ENCODE measurements at places on chromosomes 2 and 18.

GRCh38 chr2:99555404-99555803 lies 65.6 kb upstream of the REV1 start:
- DNase-seq, result no peak

- peak; percentile 51 for DNase-seq
These were observed 64.1 kb downstream of the CHRNA1 start for GRCh38 chr2:174699993-174700766.

DNA sequence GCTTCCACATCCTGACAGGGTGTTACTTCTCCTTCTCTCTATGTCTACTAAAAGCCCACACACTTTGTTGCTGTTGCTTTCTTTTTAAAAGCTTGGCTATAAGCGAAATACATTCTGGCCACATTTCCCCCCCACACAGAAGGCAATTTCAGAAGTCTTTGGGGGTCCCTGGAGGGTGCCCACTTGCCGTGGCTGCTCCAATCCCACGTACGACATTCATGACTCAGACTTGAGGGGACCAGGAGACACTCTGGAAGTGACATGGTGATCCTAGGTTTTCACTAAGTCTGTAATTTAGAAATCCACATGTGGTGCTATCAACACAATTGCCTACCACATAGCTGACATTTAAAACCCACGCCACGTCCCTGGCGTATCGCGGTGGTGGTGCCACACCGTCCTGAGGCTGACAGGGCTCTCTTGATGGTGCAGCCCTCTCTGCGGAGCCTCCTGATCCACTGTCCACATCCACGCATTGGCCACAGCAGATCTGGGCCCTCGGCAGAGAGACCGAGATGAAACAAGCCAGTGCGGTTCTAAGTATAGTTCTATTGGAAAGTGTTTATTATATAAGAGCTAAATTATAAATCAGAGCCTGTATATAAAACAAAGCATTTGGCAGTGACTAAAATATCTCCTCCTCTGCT lies 42.4 kb downstream of the CYP27C1 start:
- no peak for DNase-seq

DNA sequence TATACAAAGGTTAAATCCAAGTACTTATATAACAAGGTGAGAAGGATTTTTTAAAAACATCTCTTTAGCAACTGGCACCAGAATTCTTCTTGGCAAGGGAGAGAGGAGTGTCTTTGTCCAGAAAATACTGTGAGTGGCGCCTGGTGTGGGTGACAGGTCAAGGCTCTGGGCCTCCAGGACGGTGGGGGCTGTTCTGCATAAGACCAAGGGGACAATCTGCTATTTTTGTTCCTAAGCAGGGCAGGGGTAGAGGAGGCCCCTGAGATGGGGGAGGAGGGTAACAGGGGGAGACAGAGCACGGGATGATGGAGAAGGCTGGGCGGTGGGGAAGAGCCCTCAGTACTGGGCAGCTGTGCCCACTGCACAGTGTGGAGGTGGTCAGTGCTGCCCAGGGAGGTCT lies 51.6 kb upstream of the TAF1B start:
- no peak for DNase-seq

- peak; percentile 32 for DNase-seq
These were observed 5.4 kb downstream of the ACTR3 start for GRCh38 chr2:113895301-113895700.

GRCh38 chr2:160292225-160292624 lies 92.2 kb upstream of the ITGB6 start:
- DNase-seq, result peak; percentile 51

DNA sequence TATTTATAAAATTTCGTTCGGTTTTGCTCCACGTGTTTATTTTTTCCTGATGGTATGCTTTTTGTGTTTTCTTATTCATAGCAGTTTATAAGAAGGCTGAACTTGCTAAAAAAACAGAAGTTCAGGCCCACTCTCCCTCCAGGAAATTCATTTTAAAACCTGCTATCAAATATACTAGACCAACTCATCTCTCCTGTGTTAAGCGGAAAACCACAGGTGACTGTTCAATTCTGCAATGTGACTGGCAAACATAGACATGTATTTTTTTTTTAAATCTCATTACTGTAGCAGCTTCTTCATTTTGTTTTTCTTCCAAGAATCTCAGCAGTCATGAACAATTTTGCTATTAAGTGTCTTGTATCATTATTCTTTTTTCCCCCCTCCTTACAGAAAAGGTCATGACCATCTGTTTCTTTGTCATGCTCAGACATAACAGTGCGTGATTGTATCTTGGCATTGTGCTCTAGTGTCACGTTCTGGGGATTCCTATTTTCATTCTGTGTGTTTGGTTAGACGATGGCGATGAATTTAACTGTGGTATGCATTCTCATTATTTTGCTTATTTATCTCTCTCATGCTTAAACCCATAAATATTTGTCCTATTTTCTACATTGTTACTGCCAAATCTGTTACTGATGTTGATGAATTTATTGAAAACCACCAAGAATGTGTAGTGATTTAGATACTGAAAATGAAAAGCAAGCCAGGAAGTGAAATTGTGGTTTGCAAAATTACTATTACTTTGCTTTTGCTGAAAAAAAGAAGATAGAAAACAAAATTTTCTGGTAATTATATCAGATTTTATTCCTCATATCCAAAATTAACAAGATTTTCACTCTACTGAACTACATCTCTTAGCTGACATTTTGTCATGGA lies 74.6 kb upstream of the UNC80 start:
- no peak for DNase-seq

GRCh38 chr2:198375083-198375410 lies 570.7 kb downstream of the PLCL1 start:
- no peak for DNase-seq

GRCh38 chr2:3857576-3857975 lies 154.2 kb downstream of the DCDC2C start:
- no peak for DNase-seq

DNA sequence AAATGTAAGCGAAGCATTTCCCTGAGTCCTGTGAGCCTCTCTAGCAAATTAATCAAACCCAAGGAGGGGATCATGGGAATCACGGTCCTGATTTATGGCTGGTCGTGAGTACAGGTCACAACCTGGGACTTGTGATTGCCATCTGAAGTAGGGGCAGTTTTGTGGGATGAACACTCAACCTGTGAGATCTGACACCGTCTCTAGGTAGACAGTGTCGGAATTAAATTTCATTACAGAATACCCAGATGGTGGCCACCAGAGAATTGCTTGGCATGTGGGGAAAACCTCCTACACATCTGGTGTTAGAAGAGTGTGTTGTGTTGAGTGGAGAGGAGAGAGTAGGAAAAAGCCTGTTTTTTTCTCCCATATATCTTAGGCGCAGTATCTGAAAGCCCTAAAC lies 12.5 kb downstream of the CAPN14 start:
- DNase-seq, result no peak

DNA sequence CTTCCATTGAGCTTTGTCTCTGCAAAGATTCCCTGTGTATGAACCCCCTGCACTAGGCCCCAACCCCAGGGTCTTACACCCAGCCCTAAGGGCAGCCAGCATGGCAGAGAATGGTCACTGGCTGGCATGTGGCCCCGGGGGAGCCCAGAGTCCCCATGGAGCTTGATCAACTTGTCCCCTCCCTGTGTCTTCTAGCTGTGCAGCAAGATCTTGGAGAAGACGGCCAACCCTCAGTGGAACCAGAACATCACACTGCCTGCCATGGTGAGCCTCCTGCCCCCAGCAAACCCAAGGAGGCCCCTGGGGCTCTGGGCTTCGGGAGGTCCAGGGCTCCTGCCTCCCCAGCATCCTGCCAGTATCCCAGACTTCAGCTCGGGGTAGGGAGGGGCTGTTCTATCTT lies 81.5 kb downstream of the DYSF start:
- no peak for DNase-seq

GRCh38 chr2:215455958-215456357 lies 20.1 kb upstream of the FN1 start:
- no peak for DNase-seq

GRCh38 chr2:120546048-120546864 lies 189.4 kb upstream of the GLI2 start:
- DNase-seq, result peak; percentile 94

DNA sequence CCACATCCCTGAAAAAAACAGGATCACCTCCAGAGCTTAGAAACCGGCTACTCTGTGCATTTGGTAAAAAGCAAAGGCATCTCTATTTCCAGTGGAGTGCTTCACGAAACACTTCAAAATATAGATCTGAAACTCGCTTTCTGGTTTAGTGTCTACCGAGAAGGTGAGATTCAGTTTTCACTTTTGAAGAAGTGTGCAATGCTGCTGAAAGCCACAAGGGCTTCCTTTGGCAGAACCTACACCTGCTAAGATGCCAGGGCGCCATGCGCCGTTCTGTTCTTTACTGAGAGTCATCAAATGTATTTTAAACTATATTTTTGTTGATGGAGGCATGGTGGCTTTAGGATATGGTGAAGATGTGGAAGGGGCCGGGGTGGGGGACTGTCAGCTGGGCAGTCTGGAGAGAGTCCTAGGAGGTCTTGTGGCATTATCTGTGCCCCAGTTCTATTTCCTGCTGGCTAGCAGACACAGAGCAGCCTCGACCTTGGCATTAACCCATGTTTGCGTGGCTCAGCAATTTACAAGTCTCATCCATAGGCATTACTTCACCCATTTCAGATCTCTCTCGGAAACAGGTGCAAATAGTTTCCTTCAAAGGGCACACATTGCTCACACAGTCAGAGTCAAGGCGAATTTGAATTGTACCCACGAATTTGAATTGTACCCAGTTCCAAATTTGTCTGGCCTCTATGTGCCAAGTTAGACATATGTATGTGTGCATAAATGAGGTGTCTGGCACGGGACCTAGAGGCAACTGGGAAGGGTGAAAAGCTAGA lies 46.7 kb upstream of the KCNF1 start:
- no peak for DNase-seq

DNA sequence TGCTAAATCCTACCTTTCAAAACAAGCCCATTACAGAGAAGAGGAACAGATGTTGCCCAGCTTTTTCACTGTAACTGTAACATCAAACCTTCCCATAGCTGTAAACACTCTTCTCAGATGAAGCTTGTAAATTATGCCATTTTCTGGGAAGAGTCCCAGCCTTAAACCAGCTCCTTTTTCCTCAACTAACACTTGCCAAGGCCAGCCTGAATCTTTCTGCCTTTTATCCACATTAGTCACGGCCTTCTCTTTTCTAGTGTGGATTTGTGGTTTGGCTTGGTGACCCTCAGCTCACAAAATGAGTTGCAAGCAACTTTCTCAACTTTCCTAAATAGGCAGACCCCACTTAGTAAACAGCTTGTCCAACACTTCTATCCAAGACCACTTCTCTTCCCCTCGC lies 90.2 kb downstream of the CABLES1 start:
- peak; percentile 95 for DNase-seq

DNA sequence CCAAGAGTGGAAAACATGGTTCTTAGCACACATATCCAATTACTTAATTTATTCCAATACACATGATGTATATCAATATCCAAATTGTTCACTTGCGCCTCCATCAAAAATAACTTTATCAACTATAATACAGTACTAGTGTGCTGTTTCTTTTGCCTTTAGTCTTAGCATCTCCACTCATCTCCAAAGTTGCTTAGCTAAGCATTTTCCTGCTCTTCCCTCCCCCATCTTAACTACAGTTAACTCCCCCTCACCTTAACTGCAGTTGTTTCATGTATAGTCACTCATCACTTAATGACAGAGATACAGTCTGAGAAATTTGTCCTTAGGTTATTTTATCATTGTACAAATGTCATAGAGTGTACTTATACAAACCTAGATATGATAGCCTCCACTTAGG lies 705.2 kb upstream of the LINC00305 start:
- DNase-seq, result no peak

DNA sequence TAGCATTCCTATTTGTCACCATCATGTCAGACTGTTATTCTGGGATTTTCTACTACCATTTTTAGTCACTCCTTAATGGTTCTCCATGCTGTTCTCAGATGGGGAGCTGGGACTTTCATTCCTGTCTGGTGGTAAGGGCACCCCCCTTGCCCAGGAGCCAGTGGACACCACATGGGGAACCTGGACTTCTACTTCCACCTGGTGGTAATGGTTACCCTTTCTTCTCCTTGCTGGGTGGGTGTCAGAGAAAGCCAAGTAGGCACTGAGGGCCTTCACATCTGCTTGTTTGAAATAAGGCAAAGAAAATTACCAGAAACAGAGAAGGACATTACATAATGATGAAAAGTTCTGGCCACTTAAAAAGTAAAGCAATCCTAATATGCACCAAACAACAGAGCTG lies 239.8 kb downstream of the FHOD3 start:
- DNase-seq, result no peak

- no peak for DNase-seq
These were observed 33.9 kb upstream of the IKZF2 start for GRCh38 chr2:213185147-213185822.

DNA sequence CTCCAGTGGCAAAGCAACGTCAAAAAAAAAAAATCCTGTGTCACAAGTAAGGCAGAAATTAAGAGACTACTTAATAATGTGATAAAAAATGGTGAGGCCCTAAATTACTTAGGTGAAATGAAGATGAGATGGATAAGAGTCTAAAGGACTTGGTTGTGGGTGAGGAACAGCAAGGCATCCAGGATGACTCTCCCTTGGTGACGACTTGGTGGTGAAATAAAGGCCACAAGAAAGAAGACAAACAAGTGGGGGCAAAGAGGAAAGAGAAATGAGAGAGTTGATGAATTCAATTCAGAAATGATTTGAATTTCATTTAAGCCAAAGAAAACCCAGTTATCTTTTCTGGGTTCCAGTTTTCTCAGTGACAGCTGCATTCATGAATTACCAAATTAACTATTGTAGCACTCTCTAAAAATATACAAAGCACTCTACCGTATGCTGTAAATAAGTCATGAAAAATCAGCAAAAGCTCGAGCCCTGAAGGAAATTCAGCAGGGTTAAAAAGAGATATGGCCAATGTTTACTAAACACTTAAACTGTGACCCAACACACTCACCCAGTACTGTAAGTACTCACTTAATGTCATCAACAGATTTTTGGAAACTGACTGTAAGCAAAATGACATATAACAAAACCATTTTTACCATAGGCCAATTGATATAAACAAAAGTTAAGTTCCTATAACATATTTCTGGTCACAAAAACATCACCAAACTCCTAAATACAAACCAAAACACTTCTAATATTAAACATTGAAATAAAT lies 1.4 kb downstream of the METTL8 start:
- DNase-seq, result no peak

DNA sequence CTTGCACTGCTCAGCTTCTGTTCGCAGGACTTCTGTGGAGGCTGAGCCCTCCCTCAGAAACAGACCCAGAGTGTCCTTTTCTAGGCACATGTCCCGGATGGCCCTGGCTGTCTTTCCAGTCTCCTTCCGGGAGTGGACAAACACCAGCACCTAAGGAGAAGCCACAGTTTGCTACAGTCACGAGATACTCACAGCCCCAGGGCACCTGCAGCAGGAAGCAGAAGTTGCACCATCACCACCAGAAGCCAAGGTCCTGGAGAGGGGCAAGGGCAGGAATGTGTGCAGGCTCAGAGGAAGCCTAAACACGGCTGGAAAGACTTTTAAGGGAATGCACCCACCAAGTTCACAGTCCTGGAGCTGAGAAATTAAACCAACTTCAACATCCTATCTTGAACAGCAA lies 13.6 kb downstream of the SNRNP200 start:
- DNase-seq, result no peak

DNA sequence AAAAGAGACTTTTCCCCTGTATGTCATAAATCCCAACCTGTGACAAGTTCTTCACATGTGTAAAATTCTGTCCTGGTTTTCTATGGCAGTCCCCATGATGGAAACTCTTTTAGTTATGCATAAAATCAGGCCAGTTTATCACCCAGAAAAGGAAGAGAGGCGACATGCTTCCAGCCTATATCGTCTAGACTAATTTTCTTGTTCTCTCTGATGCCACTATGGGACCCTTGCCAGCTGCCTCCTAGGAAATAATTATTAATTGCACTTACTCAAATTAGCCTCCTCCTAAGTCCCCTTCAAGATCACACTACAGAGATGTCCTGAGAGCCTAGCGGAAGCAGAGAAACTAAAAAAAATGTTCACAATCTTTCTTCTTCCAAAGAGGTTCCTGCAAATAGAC lies 722.4 kb downstream of the NRXN1 start:
- no peak for DNase-seq

Data from iris pigment epithelial cell (primary cell).